Activated T-cell treated with anti-CD3 and anti-CD28 coated beads, Interleukin-2, amount 50 U/mL, for 24 hours (primary cell): ENCODE measurements at places on chromosomes 6 and 20.

GRCh38 chr20:1010659-1011058, 8.5 kb upstream of the RSPO4 start:
- no peaks in the 10 kb centered on the region for H3K4me1 ChIP-seq
- no peak for DNase-seq
- H3K36me3 ChIP-seq = no peaks in the 10 kb centered on the region
- H3K4me3 ChIP-seq = no peak overlapping the region
- H3K27me3 ChIP-seq = peaks cover 7% of the 10 kb centered on the region

DNA sequence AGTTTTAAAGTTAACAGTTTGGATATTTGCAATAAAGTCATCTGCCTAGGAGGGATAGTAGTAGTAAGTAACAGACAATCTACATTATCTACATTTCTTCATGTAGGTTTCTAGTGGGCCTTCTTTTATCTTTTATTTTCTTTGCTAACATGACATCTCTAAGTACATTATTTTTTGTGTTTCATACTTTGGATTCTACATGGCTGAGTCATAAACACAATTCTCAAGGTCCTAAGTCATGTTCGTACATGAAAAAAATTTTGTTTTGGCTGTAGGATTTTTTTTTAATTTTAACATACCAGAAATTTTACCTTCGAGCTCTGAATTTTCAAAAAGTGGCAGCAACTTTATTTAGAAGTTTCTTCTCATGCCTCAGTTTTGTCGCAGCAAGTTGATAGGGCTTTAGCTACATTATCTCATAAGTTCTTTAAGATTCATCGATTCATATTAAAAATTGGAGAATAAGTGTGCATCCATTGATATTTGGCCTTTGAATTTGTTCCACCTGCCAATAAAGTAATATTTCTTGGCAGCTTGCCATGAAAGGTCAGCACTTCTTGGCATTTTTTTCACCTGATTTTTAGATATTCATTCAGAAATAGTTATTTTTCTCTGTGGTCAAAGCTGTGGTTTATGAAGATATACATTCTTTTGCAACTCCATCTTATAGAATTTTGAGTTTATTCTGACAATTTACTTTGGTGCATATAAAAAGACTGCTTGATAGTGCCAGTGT, 146.2 kb downstream of the GRIK2 start:
- no peak for DNase-seq
- H3K27ac ChIP-seq = no peak overlapping the region
- no peaks in the 10 kb centered on the region for H3K27me3 ChIP-seq
- no peak overlapping the region for H3K4me3 ChIP-seq

GRCh38 chr20:10236540-10237533, 18.2 kb downstream of the SNAP25 start:
- peaks cover 9% of the 10 kb centered on the region for H3K27me3 ChIP-seq
- H3K4me1 ChIP-seq = no peaks in the 10 kb centered on the region
- no peaks in the 10 kb centered on the region for H3K36me3 ChIP-seq
- H3K4me3 ChIP-seq = no peak overlapping the region
- no peak overlapping the region for H3K27ac ChIP-seq
- no peak for DNase-seq

DNA sequence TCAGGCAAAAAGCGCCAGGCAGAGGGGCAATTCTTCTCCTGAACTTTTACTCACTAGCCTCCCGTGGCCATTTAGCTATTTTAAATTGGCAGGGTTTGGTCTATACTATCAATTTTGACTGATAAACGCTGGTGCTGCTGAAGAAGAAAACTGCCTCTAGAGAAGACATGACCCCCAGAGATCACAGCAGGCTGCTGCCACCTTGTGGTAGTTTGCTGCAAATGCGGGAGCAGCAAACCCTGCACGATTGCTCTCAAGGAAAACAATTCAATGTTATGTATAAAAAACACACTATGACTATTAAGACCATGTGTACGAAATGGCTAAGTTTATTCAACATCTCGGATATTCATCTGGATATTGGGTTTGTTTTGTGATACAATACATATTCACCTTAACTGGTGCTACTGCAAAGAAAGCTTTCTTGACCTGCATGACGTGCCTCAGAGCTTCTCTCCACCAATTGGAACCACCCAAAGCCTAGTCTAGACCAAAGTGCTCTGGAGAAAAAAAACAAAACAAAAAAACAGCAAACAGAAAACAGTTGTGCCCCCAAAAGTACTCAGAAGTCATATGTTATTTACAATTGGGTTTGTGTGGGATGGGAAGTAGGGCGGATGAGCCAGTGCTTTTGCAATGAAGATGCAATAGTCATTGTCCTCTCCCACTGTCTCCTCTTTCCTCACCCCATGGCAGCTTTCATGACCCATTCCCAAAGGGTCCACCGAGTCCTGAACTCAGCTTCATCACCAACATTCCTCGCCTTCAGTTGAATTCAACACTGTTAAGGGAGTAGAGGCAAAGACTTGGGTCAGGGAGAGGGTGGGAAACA, 19.6 kb upstream of the IL17F start:
- H3K4me1 ChIP-seq = peaks cover 6% of the 10 kb centered on the region
- peak overlapping the region; percentile 67 for H3K27ac ChIP-seq
- no peaks in the 10 kb centered on the region for H3K27me3 ChIP-seq
- DNase-seq = peak; percentile 79

- H3K27me3 ChIP-seq = no peaks in the 10 kb centered on the region
- no peak overlapping the region for H3K4me3 ChIP-seq
- H3K36me3 ChIP-seq = no peaks in the 10 kb centered on the region
- no peaks in the 10 kb centered on the region for H3K4me1 ChIP-seq
- H3K27ac ChIP-seq = no peak overlapping the region
Observed at GRCh38 chr6:93017213-93017612, 402.1 kb downstream of the EPHA7 start.

DNA sequence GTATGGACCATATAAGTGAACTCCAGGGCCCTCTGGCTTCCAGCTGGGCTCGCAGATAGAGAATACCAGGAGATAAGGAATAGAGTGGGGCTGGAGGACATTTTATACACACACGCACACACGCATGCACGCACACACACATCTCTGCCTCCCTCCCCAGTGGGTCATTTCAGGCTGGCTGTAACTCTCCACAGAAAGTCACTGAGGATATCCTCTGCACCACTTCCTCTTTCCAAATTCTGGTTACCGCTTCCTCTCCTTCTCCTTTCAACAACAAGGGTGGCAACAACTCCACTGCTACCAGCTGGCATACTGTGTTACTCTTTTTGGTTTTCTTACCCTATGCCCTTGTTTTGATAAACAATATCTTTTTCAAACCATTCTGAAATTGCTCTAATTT, 280.2 kb downstream of the COL12A1 start:
- DNase-seq = no peak
- no peak overlapping the region for H3K27ac ChIP-seq
- H3K4me3 ChIP-seq = no peak overlapping the region
- H3K4me1 ChIP-seq = no peaks in the 10 kb centered on the region
- H3K36me3 ChIP-seq = no peaks in the 10 kb centered on the region

DNA sequence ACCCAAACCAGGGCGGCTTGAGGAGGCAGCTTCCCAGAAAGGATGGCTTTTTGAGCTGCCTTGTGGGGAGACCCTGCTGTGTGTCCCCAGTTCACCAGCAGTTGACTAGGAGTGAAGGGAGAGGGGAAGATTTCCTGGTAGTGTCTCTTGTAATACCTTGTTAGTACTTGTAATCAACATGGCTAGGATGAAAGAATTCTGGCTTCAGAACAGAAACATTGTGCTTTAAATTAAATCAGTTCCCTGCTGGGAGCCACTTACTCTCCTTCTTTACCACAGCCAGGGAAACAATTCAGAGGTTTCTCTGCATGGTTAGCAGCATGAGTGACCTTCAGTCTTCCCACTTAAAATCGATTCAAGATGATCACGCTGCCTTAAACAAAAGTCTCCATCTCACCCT, 525.4 kb upstream of the ID4 start:
- H3K36me3 ChIP-seq = no peaks in the 10 kb centered on the region
- no peak for DNase-seq
- H3K4me1 ChIP-seq = no peaks in the 10 kb centered on the region
- H3K27me3 ChIP-seq = no peaks in the 10 kb centered on the region
- no peak overlapping the region for H3K27ac ChIP-seq

GRCh38 chr6:41798901-41799558, 11.5 kb downstream of the TOMM6 start:
- no peak overlapping the region for H3K27ac ChIP-seq
- H3K4me3 ChIP-seq = no peak overlapping the region
- H3K36me3 ChIP-seq = peaks cover 48% of the 10 kb centered on the region

- no peaks in the 10 kb centered on the region for H3K36me3 ChIP-seq
- no peak overlapping the region for H3K27ac ChIP-seq
- no peak for DNase-seq
- no peak overlapping the region for H3K4me3 ChIP-seq
Observed at GRCh38 chr6:128532136-128532535, 11.7 kb upstream of the PTPRK start.

DNA sequence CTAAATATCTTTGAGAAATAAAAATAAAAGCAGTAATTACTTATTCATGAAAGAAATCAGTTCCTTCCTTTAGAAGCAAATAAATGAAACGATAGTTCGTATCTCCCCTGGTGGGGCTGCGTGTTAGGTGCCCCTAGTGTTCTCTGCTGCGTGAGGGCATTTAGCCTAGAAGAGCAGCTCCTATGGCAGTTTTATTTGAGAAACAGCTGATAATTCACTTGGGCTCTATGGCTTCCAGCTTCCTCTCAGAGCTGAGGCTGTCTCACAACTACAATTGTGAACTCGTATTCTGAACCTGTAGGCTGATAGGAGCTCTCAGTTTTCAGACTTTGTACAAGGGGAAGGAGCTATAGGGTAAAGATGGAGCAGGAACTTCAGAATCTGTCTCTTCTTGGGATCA, 540.0 kb upstream of the MAP3K7 start:
- H3K36me3 ChIP-seq = no peaks in the 10 kb centered on the region
- H3K27ac ChIP-seq = no peak overlapping the region
- H3K27me3 ChIP-seq = no peaks in the 10 kb centered on the region

DNA sequence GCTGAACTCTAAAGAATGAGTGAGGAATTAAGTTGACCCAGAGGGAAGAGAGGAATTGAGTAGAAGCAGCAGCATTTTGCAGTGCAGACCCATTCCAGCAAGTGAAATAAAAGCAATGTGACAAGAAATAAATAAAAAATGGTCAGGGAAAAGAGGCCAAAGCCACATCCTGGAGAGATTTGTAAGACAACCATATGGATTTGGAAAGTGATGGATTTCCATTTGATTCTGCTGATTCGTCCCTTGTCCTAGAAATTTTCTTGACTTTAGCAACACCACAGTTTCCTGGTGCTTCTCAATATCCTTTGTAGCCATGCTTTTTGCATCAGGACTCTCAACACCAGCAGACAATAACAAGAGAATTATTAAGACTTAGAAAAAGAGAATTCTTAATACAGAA, 29.8 kb downstream of the ANKEF1 start:
- DNase-seq = no peak
- H3K4me1 ChIP-seq = no peaks in the 10 kb centered on the region
- H3K4me3 ChIP-seq = no peak overlapping the region
- peaks cover 17% of the 10 kb centered on the region for H3K27me3 ChIP-seq
- H3K36me3 ChIP-seq = no peaks in the 10 kb centered on the region

- H3K4me1 ChIP-seq = no peaks in the 10 kb centered on the region
- no peak for DNase-seq
- peaks cover 17% of the 10 kb centered on the region for H3K27me3 ChIP-seq
- no peaks in the 10 kb centered on the region for H3K36me3 ChIP-seq
- no peak overlapping the region for H3K27ac ChIP-seq
Observed at GRCh38 chr6:44489910-44490604, 102.6 kb downstream of the CDC5L start.

DNA sequence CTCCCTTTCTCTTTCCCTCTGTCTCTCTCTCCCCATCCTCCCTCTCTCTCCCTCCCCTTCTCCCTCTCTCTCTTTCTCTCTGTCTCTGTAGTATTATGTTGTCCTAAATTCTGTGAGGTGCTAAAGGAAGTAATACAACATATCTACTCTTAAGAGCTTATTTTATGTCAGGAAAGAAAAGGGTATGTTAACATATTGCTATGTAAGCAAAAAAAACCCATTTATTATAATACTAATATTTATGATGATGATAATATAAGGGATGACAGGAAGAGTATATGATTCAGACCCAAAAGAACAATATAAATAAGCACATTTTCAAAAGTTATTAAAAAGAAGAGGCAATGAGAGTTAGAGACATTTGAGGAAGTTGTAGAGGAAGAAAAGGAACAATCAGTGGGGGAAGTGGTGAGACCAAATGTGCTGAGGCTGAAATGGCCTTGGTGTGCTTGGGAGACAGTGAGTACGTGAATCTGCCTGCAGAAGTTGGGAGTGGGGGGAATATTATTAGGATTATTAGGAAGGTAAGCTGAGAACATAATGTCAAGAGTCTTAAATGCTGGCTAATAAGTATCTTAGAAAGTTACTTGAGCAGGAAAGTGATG, 303.6 kb upstream of the FERMT1 start:
- no peak overlapping the region for H3K27ac ChIP-seq
- H3K4me1 ChIP-seq = no peaks in the 10 kb centered on the region
- no peaks in the 10 kb centered on the region for H3K27me3 ChIP-seq
- no peak for DNase-seq
- no peaks in the 10 kb centered on the region for H3K36me3 ChIP-seq

GRCh38 chr20:25541676-25542075, 43.7 kb downstream of the NINL start:
- H3K4me1 ChIP-seq = peaks cover 4% of the 10 kb centered on the region
- H3K27ac ChIP-seq = no peak overlapping the region
- H3K36me3 ChIP-seq = no peaks in the 10 kb centered on the region
- no peaks in the 10 kb centered on the region for H3K27me3 ChIP-seq
- no peak overlapping the region for H3K4me3 ChIP-seq

- no peaks in the 10 kb centered on the region for H3K27me3 ChIP-seq
- no peak overlapping the region for H3K4me3 ChIP-seq
- H3K36me3 ChIP-seq = no peaks in the 10 kb centered on the region
- H3K27ac ChIP-seq = no peak overlapping the region
- no peak for DNase-seq
Observed at GRCh38 chr6:84665401-84665800, 99.0 kb downstream of the TBX18 start.

DNA sequence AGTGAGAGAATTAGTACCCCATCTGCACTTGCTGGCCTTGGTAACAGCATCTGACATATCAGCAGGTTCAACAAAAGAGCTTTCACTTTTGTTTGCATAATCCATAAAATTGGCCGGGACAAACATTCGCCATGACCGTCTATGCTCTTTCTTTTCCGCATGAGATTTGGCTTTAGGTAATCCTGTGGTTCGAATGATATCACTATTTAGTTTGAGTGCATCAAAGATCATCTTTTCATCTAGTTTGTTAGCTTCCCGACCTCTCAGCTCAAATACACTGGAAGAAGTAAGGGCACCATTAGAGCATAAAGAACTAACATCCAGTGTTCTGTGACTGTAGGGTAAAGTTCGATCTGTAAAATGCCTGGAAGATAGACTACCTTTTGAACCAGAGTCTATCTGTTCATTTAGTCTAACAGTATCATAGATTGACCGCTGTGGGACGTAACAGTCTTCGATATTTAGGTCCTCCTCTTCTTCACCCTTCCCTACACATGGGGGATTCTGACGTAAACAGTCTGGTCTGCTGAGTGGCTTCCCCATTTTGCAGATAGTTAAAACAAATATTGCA, 101.6 kb downstream of the DST start:
- DNase-seq = no peak
- H3K4me3 ChIP-seq = no peak overlapping the region
